ENCODE measurements at places on chromosomes 6 and 20.

- peak; percentile 56 for DNase-seq
These were observed 183.0 kb upstream of the AFDN start for GRCh38 chr6:167643716-167644115.

DNA sequence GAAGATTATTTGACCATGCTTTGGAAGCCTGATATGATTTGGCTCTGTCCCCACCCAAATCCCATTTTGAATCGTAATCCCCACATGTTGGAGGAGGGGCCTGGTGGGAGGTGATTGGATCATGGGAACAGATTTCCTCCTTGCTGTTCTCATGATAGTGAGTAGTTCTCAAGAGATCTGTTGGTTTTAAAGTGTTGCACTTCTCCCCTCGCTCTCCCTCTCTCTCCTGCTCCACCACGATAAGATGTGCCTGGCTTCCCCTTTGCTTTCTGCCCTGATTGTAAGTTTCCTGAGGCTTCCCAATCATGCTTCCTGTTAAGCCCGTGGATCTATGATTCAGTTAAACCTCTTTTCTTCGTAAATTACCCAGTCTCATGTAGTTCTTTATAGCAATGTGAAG lies 21.7 kb upstream of the FAM217A start:
- no peak for DNase-seq

- DNase-seq, result no peak
These were observed 272.9 kb downstream of the SMOC2 start for GRCh38 chr6:168713839-168714238.

DNA sequence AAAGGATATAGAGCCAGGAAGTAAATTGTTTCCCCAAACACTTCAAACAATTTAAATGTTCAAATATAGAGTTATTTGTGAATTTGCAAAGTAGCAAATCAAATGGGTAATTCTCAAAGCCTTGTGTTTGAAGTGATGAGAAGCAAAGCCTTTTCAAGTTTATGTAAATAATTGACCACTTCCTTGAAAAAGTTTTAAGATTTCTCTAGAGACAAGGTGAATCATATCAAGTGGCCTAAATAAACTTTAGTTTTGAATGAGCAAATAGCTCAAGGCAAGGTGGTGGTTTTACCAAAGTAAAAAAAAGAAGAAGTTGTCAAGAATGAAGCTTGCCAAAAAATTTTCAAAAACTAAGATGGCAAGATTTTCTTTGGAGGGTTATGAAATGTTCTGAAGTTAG lies 42.6 kb upstream of the IFNGR1 start:
- no peak for DNase-seq

DNA sequence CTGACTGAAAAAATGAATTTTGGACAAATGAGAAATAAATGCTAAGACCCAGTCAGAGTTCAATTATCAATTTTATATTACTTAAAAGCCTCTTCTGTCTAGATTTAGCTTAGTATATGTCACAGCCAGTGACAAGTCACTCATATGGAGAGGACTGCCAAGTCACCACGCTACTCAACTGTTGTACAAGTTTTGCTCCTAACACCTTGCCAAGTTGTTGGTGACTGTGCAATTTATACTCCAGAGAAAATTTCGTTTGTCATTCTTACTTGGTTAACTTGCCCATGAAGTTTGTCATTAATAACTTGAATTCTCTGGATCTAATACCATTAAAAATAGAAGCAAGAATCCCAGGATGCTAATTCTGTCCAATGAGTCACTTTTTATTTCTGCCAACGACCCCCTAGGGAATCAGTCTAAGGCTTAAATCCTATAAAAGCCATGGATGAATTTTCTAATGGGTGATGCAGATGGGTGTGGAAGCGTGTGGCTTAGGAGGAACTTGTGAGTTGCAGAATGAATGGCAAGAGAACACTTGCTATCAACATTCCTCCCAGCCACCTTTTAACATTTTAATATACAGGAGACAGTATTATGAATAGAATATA lies 30.4 kb upstream of the FBXO30 start:
- no peak for DNase-seq

DNA sequence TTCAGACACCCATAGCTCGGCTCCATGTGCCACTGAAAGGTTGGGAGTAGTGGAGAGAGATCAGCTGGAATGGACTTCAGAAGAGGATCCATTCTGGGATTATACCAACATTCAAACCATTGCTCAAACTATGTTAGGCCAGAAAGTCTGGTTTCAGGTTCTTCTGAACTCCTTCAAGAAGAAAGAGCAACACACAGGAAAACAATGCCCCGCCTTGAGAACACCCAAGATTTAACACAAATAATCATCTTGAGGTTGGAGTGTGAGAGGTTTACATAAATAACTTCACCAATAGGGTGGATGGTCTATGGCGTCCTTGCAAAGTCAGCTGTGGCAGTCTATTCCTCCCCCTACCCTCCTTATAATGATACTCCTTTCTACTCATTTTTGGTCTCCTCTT lies 211.6 kb upstream of the SUPT3H start:
- no peak for DNase-seq

- no peak for DNase-seq
These were observed 5.3 kb upstream of the PCK1 start for GRCh38 chr20:57555457-57556184.
